ENCODE measurements at places on chromosomes 5 and 9.

DNA sequence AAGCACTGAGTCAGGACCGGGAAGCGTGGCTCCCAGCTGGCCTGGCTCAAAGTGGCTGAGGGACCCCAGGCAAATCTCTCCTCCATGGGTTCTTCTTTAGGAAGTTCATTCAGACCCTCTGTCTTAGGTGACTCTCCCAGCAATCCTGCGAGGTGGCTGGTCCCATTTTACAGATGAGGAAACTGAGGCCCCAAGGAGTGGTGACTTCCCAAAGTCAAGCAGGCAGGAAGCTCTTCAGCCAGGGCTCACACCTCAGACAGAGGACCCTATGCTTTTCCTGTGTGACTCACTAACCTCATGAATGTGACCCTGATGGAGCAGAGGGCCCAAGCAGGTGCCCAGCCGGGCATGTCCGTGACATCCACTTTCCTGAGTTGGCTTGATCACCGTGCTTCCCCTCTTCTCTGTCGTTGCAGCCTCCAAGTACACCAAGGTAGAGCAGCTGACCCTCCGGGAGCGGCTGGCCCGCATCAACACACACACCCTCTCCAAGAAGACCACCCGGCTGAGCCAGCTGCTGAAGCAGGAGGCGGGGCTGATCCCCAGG is 36.5 kb downstream of the ARHGEF37 start:
- no peak for DNase-seq

DNA sequence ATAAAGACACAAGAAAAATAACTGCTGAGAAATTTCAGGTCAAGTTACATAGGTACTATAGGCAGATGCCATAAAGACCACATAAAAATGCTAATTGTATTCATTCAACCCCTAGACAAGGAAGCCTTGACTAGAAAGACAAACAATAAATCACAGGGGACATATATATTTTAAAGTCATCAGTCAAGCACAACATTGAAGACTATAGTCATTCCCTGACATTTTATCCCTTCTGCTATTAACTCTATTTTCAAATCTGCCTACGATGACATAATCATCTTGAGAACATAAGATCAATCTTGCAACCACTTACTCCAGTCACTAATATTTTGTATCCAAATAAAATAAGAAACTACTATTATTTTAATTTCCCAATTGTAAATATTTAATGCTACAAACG is 38.3 kb downstream of the FAM13B start:
- no peak for DNase-seq

DNA sequence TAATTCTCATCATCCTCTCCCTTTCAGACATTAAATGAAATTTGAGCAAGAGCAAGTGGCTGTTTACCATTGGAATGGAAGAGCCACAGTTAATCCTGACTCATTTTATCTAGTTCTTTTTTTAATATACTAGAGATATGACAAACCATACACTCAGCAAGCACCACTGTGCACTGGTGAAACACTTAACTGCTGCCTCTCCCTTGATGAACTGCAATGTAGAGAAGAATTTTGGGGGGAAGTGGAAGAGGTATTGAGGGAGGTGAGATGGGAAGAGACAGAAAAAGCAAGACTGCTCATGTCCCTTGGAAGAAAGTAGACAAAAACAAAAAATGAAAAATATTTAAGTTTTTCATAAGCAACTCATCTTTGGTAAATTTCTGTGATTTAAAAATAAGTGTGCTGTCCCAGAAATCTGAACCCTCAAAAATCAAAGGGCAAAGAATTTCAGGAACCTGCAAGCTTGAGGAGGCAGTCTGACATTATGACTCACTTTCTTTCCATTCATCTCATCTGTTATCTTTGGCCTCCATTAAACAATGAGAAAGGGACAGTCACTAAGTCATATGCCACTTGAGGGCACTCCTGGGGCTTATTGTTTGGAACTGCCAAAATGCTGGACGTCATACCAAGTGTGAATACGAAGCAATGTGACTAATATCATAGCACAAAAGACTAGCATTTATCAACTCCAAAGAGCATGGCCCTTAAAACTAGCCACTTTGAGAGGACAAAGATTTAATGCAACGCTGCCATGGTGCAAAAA is 566.8 kb upstream of the DMAC1 start:
- no peak for DNase-seq

DNA sequence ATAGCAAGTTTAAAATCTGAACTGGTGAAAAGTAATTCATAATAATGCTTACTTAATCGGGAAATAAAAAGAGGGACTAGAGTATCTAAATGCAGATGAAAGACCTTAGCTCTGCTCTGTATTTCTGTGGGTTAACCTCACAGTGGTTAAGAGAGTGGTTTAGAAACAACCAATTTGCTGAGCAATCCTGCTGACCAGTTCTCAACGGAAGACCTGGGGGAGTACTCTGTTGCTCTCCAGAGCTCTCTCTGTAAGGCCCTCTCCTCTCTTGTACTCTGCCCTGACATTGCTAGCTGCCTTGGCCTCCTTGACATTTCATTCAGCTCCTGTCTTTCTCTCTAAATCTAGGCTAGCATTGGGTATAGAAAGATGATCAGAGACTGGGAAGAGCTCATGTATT is 1186.6 kb upstream of the SEMA6A start:
- DNase-seq, result no peak

DNA sequence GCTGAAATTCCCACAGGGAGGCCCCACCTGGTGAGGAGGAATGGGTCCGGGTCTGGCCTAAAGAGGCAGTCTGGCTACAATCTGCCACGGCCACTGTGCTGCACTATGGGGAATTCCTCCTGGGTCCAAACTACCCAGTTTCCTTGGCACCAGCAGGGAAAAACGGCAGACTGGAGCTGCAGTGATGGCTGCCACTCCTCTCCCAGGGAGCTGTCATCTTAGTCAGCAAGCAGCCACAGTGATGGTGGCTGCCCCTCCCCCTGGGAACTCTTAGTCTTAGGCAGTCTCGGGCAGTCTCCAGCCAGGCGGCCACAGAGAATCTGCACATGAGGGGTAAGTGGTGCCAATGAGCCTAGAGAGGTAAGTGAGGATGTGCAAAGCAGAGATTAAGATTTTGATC is 205.8 kb downstream of the TMEM38B start:
- no peak for DNase-seq

- no peak for DNase-seq
These were observed 41.0 kb upstream of the EQTN start for GRCh38 chr9:27337833-27338526.

DNA sequence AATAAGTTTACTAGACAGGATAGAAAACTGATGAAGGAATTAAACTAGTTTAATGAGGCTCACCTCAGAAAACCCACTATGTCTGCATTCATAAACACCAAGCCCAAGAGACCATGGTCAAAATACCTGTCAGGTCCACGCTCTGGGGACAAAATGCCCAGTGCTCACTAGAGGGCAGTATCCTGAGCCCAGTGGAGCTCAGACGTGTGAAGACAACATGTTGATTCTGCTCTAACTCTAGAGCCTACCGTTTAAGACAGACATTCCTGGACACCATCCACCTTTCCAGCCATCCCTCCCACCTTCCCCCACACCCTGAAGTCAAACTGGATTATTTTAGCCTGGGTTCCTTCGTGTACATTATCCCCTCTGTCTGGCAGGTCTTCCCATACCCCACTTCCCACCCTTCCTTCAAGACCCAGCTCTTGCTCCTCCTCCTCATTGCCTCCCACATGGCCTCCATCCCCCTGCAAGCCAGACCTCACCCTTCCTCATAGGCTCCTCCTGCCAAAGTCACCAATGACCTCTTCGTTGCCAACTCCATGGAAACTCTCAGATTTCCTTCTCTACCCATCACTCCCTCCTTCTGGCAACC is 142.3 kb upstream of the FSTL4 start:
- DNase-seq, result peak; percentile 32

DNA sequence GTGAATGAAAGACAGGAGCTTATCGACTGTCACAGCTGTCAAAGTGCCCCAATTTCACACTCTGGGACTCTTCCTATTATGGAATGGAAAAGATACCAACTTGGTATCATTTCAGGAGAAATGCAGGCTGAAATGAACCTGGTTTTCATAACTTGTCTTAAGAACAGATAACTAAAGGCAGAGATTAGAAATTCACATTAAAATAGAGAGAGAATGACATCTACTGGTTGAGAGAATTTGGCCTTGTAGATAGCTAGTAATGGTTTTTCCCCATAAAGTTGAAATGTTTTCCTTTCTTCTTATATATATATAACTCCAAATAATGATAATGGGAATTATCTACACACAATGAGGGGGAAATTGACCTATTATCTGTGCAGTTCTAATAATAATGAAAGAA is 600.2 kb upstream of the CCNG1 start:
- no peak for DNase-seq

GRCh38 chr5:128201065-128201926 is 117.7 kb downstream of the SLC12A2 start:
- peak; percentile 88 for DNase-seq
